GM20000 (cell line): ENCODE measurements at places on chromosomes 6 and 20.

DNA sequence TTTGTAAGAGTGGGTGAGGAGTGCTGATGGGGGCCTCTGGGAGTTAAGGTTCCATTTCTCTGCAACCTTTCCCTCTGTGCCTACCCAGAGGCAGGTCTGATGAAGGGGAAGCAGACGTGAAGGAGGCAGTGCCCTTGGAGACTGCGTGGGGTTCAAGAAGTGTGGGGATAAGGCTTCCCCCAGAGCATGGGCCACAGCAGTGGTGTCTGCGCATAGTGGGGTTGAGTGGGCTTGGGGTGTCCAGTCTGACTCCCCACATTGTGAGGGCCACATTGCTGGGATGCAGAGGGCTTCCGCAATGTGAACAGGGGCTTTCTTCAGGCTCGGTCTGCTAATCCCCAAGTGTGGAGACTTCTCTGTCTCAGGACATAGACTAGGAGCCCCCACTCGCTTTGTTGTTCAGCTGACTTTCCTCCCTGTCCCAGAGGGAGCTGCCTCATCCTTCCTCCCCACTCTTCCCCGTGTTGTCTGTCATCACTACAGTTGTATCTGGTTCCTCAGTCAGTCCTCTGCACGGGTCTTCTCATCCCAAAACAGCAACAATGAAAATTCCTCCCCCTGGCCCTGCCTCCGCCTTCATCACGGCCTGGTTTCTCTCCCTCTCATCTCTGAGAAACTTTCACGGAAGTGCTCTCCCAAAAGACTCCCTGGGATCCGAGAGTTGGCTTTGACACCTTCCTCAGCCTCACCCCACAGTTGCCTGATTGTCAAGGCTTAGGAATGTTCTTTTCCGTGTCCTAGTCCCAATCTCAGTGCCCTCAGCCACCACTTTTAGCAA, 2.8 kb downstream of the EBF4 start:
- no peak for DNase-seq

DNA sequence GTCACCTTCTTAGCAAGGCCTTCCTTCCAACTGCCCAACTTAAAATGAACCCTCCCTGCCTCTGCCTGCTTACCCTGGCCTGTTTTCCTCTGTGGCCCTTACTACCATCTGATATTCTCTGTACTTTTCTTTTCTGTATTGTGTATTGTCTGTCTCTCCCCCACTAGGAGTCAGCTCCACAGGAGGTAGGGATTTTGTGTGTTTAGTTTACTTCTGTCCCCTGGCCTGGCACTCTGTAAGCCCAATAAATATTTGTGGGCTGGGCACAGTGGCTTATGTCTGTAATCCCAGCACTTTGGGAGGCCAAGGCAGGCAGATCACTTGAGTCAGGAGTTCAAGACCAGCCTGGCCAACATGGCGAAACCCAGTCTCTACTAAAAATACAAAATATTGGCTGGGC, 72.8 kb downstream of the RIPOR3 start:
- DNase-seq, result no peak

GRCh38 chr6:47188588-47189021, 121.1 kb downstream of the TNFRSF21 start:
- no peak for DNase-seq

GRCh38 chr20:50193199-50193835, 2.7 kb downstream of the CEBPB start:
- no peak for DNase-seq

GRCh38 chr20:44649976-44650375, 1.5 kb downstream of the ADA start:
- no peak for DNase-seq

GRCh38 chr6:164690702-164691500, 618.5 kb downstream of the C6orf118 start:
- DNase-seq, result no peak

DNA sequence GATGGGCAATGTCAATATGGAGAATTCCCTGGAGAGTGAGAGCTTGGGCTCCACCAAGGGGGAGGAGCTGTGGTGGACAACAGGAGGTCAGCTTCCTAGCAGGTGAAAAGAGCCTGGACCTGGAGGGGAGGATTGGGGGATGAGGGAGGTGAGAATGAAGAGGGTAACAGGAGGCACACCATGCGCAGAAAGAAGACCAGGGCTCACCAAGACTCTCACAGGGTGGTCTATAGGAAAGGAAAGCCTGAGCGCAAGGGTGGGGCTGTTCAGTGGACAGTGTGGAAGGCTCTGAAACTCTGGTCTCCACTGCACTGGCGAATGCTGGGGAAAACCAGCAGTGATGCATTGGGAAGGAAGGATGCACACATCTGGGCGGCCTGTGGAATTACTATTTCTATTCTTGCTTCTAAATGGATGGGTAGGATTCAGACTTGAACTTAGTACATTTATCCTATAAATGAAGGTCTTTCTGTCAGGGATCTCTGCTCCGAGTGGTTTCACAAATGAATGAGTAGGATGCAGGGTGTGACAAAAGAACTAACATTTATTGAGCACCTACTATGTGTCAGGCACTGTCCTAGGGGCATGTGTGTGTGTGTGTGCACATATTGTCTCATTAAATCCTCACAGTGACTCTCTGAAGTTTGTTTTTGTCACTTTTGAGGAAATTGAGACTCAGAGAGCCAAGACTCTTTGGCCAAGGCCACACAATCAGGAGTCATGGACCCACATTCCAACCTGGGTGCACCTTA, 152.7 kb downstream of the CD83 start:
- no peak for DNase-seq

GRCh38 chr6:79814940-79815339, 132.4 kb downstream of the ELOVL4 start:
- DNase-seq, result no peak

GRCh38 chr6:155493694-155494143, 38.1 kb upstream of the NOX3 start:
- peak; percentile 49 for DNase-seq

- DNase-seq, result no peak
Measured at GRCh38 chr20:16926626-16927430, 178.7 kb downstream of the OTOR start.

- DNase-seq, result peak; percentile 41
Measured at GRCh38 chr6:31659649-31660380, 763 bp downstream of the C6orf47 start.

- DNase-seq, result no peak
Measured at GRCh38 chr6:100078509-100078908, 84.5 kb upstream of the MCHR2 start.

- no peak for DNase-seq
Measured at GRCh38 chr6:157304899-157305663, 18.2 kb downstream of the TMEM242 start.

DNA sequence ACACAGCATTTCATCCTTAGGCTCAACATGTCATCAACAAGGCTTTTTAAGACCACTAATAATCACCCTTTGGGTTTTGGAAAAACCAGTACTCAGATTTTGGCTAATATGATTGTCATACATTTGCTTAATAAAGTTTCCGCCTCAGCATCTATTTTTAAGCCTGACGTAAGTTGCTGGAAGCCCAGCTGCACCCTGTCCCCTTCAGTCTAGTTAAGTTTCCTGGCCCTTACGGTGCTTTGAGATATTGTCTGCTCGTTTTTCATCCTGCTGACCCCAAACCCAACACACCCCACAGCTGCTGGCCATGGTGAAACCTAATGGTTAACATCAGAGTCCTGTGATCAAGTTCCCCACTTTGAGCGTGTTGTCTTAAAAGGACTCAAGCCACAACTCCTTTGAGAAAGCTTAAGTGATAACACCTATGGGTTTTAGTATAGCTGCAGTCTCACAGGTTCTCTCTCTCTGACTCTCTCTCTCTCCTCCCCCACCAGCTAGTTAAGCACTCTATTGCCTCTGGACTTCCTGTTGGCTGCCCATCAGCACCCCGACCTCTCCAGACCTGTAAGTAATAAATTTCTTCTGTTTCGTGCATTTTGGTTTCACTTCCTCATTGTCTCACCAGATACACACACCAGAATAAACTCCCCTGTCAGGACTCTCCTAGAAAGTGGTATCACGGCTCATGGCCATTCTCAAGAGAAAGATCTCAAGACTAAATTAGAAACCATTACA, 802.0 kb downstream of the C6orf118 start:
- DNase-seq, result peak; percentile 20

- no peak for DNase-seq
Measured at GRCh38 chr6:145206247-145206907, 528.9 kb downstream of the EPM2A start.

GRCh38 chr20:20395903-20396568, 28.1 kb downstream of the INSM1 start:
- DNase-seq, result no peak

- no peak for DNase-seq
Measured at GRCh38 chr20:25453035-25453810, 45.8 kb downstream of the GINS1 start.

GRCh38 chr6:112827793-112828192, 480.7 kb downstream of the RFPL4B start:
- DNase-seq, result peak; percentile 41

GRCh38 chr20:50305636-50306477, 115.2 kb downstream of the CEBPB start:
- no peak for DNase-seq

- no peak for DNase-seq
Measured at GRCh38 chr6:151437401-151437800, 14.5 kb downstream of the RMND1 start.

DNA sequence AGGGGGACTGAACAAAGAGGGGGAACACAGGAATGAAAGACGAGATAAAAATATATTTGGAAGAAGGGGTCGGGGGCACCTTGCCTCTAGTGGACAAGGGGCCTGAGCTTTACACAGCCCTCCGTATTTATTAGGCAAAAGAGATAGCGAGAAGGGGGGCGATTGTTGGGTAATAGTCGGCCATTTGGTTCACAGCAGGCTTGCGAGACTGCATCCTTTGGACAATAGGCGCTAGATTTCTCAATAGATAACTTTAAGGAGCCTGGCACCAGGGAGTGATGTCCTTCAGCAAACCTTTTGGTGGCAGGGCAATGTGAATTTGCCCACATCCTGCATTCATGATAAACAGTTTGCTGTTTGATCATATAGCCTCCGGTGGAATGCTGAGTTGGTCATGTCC, 3.0 kb upstream of the NANP start:
- DNase-seq, result no peak

DNA sequence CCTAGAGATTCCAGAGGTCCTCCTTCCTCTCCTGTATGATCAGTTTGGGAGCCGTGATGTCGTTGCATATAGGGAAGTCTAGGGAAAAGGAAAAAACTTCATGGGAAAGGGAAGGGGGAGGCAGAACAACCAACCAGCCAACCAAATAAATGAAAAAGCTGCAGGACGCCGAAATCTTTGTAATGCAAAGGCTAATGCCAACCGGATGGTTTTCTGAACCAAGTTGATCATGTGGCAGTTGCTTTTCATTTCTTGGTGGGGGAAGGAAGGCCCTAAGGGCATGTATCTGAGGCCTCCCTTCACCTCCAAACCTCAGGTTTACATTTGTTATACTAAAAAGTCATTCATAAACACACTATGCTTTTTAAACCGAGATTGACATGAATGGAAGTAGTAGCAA, 167.2 kb downstream of the ARID1B start:
- no peak for DNase-seq

- no peak for DNase-seq
Measured at GRCh38 chr6:164130151-164130550, 715.6 kb downstream of the QKI start.

GRCh38 chr20:20695250-20695816, 17.1 kb downstream of the RALGAPA2 start:
- DNase-seq, result no peak

DNA sequence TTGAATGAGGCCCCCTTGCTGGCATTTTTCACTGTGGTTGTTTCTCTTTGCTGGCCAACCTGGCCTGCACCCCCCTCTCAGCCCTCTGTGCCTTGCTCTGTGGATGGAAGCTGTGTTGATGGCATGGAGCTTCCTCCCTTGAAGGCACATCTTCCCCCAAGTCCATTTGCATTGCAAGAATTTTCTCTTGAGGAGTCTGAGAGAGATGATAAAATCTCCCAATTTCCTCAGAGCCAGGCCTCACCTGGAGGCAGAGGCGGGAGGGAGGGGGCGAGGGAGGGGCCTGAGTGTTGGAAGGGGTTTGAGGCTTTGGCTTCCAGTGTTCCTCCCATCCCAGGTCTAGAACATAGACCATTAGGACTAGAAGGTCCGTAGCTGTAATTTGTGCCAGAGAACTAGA, 175.1 kb downstream of the SCP2D1 start:
- DNase-seq, result no peak

- DNase-seq, result no peak
Measured at GRCh38 chr6:3518356-3519190, 61.7 kb upstream of the SLC22A23 start.

- peak; percentile 33 for DNase-seq
Measured at GRCh38 chr6:1770435-1770843, 160.7 kb downstream of the FOXC1 start.

DNA sequence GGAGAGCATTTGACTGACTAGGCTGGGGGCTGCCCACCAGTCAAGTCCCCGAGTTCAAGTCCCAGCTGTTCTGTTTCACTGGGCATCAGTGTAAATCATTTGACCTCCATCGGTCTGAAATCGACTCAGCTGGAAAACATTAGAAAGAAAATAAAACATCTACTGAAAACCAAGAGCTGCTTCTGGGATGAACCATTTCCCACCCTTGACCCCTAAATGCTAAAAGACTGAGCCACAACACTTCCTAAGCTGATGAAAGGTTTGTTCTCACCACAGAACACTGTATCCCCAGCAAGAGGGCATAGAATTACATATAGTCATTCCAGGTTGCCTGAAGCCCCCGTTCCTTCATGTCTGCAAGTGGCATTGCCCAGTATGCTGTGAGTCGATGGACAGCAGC, 237.0 kb upstream of the TAB2 start:
- no peak for DNase-seq

DNA sequence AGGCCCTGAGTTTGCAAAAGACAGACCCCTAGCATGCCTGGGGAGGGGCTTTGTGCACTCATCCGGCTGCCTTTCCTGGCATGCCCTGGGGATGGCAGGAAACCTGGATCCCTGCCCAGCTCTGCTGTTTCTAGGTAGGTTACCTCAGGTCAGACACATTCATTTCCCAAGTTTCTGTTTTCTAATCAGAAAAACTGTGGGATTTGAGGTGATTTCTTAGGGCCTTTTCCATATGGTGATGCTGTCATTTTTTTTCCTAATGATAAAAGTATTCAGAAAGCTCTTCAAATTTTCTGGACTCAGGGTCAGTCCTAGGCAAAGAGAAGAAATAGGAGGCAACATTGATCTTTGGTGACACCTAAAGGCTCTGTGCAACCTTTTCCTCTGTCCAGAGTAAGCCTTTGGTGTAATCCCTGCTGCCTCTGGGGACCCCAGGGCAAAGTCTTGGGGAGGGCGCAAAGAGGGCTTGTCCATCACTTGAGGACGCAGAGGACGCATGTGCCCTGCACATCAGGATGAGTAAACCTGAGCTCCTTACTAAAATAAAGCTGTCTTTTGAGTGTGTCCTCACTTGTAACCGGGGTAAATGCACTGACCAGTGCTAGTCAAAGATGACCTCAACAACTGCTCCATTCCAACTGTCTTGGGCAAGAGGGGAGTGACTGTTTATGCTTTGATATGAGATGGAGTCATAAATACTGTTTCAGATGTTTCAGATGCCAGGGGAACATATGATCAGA, 13.5 kb upstream of the TRAM2 start:
- DNase-seq, result peak; percentile 26

- no peak for DNase-seq
Measured at GRCh38 chr20:40807821-40808170, 118.8 kb upstream of the MAFB start.
